ENCODE measurements at places on chromosomes 7 and 10. TPM values are rescaled to one million over a fixed set of nuclear protein-coding genes. Genes with fewer than 3 reads are reported as not detected.

DNA sequence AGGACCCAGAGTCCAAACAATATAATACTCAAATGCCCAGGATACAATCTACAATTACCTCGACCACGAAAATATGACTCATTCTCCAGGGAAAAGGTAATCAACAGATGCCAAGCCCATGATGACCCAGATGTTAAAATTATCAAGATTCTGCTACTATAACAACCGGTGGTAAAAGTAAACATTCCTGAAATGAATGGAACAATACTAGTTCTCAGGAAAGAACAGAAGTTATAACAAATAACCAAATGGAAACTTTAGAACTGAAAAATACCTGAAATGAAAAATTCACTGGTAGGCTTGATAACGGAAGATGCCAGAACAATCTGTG, 34.1 kb upstream of the GUSB start:
- no peak for DNase-seq

- no peak for DNase-seq
Observed at GRCh38 chr7:137269240-137269639, 74.3 kb downstream of the PTN start.

The ACHE gene
- 0.81 TPM for total RNA-seq

DNA sequence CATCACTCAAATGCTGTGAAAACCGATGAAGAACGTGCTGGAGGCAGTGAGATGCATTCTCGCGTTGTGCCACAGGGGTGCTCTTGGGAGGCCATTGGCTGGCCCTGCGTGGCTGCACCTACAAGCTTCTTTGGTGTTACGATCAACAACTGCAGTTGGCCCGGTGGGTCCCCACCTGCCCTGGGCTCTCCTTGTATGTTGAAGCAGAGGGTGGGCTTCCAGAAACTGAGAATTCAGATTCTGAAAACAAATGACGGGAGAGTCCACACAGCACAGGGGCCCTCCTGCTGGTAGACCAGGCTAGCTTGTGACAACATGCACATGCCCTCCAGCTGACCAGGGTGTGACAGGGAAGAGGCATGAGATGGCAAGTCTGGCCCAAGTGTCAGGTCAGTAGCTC, 23.7 kb upstream of the DDC start:
- no peak for DNase-seq

GRCh38 chr7:145624618-145625017, 492.0 kb upstream of the CNTNAP2 start:
- no peak for DNase-seq

DNA sequence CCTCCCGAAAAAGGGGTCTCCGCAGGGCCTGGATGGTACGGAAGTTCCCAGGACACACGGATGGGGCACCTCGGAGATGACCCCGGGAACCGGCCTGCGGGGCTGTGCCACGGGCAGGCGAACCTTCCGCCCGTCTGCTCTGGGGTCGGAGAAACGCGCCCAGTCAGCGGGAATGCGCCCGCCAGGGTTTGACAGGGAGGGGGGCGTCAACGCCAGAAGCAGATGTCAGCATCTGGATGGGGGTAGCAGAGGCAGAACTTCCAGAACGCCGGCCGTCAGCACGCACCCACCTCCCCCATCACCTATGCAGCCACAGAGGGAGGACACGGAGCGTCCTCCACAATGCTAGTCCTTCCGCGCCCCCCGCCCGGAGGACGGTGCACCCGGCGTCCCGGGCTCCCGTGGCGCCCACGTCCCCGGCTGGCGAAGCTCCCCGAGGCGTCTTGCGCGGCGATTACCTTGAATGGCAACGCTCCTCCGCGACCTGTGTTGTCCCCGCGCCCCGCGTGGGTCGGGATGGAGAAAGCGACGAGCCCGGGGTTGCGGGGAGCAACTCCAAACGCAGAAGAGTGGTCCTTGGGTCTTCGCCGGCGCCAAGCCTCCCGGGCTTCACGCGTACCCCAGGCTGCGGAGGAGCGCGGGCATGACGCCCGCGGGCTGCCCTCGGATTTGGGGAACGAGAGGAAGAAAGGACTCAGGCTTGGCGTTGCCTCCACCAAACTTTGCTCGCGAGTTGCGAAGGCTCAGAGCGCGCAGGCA, 561 bp downstream of the FGFR2 start:
- no peak for DNase-seq

Data from pulmonary artery endothelial cell (primary cell).